ENCODE measurements at places on chromosomes 1 and 21.

GRCh38 chr1:146029117-146029516, 7.6 kb upstream of the HJV start:
- DNase-seq, result no peak

DNA sequence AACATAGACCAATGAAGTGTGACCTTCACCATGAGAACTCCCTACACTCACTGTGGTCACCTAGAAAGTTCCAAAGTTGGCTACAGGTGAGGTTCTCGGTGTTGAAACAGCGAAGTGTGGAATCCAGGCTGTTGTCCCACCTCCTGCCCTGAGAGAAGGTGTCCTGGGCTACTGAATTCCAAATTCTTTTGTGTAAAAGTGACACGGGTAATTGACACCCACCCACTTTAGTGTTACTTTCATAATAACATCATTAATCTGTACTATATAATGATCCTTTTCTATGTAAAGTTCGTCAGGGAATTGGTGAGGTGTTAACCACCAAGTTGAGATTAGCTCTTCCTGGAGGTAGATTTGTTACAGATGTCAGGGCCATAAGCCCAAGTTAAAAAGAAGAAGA, 690.7 kb downstream of the RWDD3 start:
- DNase-seq, result no peak

DNA sequence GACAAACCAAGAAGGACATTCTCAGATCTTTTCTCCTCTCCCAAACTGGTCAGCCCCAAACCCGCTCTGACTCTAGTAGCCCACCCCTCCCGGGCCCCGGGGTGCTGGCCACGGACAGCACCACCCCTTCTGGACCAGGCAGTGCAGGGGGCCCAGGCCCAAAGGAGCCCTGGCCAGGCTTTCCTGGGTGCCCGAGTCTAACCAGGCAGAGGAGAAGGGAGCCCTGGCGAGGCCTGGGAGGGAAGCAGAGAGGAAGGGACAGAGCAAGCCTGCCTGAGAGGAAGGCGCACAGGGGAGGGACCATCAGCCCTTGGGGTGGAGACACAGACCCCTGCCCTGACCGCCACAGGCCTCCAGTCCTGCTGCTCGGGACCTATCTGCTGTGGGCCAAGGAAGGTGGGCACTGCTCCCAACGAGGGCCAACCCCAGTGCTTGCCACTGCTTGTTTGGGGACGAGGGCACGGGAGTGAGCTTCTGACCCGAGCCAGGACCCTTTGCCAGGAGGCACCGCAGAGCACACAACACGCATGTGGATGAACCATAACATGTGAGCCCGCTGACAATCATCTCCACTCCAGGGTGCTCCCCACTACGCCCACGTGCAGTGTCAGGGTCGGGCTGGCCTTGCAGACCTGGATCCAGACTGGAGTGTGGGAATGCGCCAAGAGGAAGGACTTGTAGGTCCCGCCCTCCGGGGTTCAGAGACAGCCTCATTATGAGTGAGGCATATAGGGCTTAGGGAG, 57.6 kb downstream of the KCNAB2 start:
- no peak for DNase-seq

DNA sequence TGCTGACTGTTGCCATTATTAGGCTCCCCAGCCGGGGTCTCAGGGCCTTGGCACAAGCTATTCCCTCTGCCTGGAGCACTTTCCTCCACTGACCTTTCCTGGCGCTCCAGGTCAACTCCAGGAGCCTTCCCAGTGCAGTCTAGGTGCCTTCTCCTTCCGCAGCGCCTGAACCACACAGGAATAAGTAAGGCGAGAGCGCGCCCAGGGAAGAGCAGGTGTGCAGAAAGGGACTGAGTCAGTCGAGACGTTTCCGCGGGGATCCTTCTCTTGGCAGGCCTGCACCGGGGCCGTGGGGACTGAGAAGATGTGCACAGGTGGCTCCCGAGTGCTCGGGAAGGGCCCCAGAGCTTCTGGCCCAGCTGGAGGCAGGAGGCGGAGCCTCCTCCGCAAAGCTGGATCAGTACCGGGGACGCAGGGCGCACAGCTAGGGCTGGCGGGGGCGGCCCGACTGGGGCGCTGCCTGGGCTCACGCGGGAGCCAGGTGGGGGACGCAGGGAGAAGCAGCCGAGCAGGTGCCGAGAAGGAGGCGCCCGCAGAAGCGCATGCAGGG, 765 bp upstream of the BMP8A start:
- no peak for DNase-seq

GRCh38 chr1:86713477-86713876, 9.1 kb downstream of the SH3GLB1 start:
- no peak for DNase-seq

DNA sequence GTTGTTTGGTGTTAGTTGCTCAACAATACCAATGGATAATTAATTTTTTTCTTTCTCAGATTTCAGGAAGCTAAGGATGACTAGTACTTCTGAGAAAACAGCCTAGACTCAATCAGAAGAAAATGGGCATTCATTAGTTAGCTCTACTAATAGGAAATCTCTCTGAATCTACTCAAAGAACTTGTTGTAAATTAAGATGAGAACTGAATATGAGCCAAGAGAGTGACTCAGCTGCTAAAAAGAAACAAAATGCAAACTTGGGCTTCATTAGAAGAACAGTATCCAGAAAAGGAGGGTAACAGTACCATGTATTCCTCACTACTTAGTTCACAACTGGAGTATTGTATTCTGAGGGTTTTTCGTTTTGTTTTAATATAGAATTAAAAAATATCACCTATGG, 12.5 kb downstream of the FOXJ3 start:
- no peak for DNase-seq

- DNase-seq, result no peak
Measured at GRCh38 chr1:111906816-111907215, 82.7 kb downstream of the KCND3 start.

GRCh38 chr1:200874694-200875093, 1.9 kb downstream of the GPR25 start:
- DNase-seq, result no peak

All from activated CD4-positive, CD25-positive, alpha-beta regulatory T cell (primary cell).